ENCODE measurements at places on chromosomes 13 and 19.

DNA sequence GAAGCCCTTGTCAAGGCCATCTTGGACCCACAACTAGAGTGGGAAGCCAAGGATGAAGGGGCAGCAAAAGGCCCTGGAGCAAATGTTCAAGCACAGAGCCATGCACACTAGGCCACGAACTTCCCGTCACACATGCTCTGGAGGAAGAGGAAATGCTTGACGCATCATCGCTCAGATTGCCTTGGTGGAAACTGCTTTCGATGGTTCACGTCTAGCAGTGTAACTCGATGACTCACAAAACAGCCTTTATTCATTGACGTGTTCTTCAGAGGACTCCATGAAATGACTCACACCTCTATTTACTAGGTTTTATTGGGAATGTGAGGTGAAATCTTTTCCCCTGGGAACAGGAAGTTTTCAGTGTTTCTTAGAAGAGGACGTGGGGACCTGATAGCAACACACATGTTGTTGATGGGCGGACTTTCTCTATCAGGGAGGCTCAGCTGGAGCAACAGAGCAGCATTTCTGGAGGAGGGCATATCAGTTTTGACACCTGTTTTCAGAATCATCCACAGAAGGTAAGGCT, 79.8 kb upstream of the FLT1 start:
- peak; percentile 94 for DNase-seq

DNA sequence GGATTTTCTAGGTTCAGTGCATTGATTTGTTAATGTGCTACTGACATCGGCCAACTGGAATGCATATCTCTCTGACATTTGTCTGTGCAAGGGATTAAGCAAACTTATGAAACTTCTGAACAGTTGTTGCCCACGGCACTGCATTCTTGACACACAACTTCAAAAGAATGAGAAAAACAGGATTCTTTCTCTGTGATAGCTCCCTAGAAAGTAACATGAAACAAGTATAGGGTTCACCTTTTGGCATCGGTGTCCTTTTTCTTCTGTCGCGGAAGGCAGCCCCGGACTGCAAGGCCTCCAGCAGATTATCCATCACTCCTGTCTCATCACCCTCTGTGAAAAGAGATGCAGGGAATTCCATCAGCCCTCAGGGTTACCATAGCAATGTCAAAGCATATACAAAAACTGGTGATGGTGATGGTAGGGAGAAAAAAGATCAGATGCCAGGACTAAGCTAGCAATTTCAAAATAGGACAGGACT, 389.2 kb downstream of the DIAPH3 start:
- DNase-seq: peak; percentile 88

GRCh38 chr19:35195830-35196229, 32.7 kb downstream of the FAM187B start:
- peak; percentile 52 for DNase-seq

- peak; percentile 81 for DNase-seq
Measured at GRCh38 chr19:5628461-5628860, 5.6 kb downstream of the SAFB start.

DNA sequence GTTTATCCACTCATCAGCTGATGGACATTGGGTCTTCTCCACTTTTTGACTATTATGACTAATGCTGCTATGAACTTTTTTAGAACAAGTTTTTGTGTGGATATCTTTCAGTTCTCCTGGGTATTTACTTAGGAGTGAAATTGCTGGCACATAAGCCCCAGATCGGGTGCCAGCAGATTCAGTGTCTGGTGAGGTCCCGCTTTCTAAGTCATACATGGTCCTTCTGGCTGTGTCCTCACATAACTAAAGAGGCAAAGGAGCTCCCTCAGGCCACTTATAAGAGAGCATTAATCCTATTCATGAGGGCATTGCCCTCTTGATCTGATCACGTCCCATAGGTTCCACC, 600 bp upstream of the ZNF226 start:
- DNase-seq: no peak

All from AG10803 (cell line).